ENCODE measurements at places on chromosomes 13 and 19.

- DNase-seq: peak; percentile 57
Observed at GRCh38 chr19:55454787-55455243, 6.6 kb downstream of the ISOC2 start.

GRCh38 chr19:2081873-2082810 is 14.0 kb downstream of the MOB3A start:
- peak; percentile 81 for DNase-seq

- DNase-seq: no peak
Observed at GRCh38 chr13:83798731-83799130, 83.5 kb downstream of the SLITRK1 start.

DNA sequence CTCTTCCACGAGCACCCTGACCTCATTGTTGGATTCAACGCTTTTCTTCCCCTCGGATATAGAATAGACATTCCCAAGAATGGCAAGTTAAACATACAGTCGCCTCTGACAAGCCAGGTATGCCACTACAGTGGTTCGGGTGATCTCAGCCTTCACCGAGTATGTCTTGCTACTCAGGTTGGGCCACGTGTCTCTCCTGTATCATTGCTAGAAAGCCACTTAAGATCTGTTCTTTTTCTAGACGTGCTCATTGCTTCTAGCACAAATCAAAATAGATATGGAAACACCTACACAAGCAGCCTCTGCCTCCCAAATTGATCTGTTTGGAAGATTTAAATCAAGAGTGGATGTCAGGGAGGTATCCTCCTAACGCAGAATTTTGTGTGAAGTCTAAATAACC is 2.3 kb downstream of the SIN3B start:
- no peak for DNase-seq

DNA sequence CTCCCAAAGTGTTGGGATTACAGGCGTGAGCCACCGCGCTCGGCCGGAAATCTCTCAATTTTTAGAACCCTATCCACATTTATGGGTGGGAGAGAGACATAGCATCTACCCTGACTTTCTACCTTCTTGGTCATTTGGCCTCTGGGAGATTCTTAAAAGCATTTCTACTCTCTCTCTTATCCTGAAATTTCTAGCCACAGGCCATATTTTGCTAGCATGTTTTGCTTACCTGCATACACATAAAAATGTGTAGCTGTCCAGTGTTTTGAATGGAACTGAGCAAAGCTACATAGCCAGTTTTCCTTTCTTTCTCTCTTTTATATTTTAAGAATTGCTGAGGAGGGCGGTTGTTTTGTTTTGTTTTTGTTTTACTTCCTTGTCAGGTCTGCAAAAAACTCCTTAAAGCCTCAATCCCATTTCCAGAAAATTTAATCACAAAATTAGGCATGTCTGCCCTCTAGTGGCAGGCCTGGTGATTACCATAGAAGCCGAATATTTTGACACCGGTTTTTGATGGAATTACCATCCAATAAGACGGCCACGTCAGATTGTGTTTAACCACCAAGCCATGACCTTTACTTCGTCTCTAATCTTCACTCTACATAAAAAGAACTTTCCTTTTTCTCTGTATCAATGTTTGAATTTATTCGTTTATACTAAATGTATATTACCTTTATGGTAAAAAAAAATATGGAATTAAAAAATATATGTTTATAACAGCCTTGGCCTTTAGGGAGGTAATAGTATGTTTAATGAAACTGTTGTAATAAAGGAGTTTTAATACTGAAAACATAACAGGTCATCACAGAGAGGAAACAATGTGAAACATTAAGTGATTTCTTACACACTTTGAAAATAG is 34.4 kb upstream of the OXGR1 start:
- DNase-seq: peak; percentile 44

DNA sequence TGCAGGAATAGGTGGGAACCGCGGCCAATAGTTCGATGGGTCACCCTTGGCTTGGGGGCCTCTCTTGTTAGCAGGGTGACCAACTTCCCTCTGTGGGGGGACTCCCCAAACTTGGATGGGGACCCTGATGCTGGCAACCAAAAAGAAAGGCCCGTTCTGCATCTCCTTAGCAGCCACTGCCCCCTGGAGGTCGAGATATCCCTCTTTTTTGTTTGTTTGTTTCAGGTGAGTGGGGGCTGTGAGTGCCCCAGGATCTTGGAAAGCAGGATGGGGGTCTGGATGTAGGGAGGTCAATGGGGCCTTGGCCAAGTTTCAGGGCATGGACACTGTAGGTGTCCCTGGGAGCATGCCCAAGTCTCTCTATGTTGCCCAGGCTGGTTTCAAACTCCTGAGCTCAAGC is 7.7 kb upstream of the CRTC1 start:
- no peak for DNase-seq

GRCh38 chr19:16034180-16034579 is 42.1 kb upstream of the TPM4 start:
- DNase-seq: no peak

DNA sequence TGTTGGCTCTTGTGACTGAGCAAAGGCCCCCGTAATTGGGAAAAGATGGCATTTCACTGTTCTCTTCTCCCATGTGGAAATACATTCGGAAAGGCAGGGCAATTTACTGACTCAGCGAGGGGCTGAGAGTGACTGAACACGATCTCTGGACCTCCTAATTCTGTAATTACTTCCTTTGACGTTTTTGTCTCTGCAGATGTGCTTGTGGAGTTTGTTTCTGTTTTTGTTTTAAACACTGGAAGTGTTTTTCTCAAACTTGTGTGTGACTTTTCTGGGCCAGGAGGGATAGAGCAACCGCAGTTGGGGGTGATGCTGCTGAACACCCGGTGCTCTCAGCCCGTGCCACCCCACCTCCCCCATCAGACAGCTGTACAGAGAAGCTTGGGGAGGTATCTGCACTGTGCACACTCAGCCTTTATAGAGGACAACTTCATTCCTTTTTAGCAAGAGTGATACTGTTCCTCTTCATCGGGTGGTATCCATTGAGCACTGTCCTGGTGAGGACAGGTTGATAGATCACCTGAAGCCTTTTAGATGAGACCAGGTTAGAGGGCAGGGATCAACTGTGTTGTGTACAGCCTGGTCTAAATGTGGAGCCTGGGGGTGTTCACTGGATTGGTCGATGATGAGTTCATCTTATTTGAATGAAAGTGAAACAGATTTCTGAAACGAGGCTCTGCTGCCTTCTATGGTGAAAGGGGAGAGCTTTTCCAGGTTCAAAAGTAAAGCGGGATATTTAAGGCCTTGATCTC is 117.4 kb downstream of the ESD start:
- no peak for DNase-seq

Data from HL-60 (cell line).